Stimulated activated CD4-positive, alpha-beta T cell treated with anti-CD3 and anti-CD28 coated beads, Interleukin-4, amount 100 ng/mL, for 1 hour (primary cell): ENCODE measurements at places on chromosomes 5 and 9.

DNA sequence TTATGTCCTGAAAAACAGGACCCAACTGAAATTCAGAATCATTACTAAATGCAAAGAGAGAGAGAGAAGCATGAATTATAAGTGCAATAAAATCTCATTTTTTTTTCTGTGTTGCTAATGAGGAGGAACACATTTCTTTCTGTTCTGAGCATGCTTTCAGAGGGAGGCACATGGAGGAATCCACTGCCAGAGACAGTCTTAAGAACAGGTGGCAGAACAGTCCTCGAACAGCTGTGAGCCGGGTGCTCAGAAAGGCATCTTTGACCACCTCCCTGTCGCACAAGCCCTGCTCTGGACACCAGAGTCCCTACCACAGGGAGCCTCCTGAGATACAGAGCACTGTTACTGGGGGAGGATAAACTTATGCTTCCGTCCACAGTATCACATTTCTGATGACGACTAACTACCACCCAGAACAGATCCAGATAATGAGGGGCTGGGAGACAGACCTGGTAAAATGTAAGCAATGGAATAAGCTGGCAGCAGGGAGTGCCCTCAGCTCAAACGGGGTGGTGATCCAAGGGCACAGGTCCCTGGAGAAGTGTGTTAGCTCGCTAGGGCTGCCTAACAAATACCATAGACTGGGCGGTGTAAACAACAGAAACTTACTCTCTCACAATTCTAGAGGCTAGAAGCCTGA lies 134.0 kb downstream of the SLC1A3 start:
- DNase-seq: no peak

DNA sequence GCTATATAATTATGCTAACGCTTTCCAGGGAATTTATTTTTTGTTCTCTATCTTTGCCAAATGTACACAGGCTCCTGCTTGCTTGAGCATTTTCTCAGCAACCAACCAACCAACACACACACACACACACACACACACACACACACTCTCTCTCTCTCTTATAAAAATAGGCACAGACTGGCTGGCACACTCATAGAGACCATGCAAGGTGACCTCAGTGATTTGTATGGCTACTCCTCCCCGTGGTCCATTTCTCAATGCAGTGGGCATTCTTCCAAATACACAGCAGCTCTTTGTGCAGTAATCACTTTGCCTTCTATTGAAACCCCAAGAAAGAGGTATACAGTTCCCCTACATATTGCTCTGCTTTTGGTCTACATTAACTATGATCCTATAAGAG lies 416.0 kb downstream of the MAN2A1 start:
- DNase-seq: no peak

DNA sequence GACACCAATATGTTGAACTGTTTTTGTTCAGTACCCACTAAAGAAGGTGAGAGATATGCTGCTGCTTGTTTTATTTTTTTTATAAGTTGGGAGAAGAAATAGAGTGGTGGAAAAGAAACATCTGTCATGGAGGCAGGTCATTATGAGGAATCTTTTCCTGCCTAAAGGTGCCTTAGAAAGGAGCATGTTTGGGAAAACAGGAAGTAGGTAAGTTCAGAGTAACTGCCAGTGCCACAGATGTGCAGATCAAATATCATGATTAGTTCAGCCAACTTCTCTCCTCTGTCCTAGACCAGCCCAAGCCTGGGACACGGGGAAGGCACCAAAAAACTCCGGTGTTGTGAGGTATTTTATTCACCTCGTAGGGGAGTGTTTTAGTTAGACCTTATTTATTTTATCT lies 144.2 kb downstream of the MAN2A1 start:
- DNase-seq: no peak

DNA sequence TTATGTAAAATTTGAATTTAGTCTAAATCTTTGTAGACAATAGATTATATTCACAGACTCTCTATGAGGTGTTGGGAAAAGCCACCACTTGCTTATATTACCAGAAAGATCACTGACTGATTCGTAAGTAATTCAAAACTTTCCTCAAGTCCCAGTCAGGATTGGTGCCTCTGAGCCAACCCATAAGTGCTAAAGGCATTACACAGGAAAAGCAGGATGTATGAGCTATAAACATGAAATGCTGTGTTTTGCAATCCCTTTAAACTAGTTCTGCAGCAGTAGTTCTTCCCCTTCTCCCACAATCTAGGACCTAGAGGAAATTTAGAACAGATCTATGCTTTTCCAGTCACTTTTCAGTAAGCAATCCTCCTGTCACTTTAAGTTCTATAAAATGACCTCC lies 48.0 kb downstream of the SHLD3 start:
- no peak for DNase-seq

DNA sequence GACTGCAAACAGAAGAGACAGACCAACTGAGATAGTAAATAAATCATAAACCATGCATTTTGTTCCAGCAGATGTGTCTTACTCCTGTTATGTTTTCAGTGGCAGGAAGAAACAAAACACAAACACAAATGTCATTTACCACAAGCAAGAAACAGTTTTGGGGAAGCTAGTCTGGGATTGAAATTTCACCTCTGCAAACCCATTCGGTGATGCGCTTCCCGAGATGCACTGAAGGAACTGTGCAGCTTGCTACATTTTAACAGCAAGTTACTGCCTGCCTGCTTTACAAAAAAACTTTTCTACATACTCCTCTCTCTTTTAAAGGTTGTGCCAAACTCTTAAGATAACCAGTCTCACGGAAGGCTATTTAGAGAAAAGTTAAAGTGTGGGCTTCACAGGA lies 3.2 kb downstream of the MACROH2A1 start:
- DNase-seq: no peak
